ENCODE measurements at places on chromosomes 7 and 10.

- DNase-seq, result no peak
Measured at GRCh38 chr7:133331861-133332260, 79.0 kb downstream of the EXOC4 start.

DNA sequence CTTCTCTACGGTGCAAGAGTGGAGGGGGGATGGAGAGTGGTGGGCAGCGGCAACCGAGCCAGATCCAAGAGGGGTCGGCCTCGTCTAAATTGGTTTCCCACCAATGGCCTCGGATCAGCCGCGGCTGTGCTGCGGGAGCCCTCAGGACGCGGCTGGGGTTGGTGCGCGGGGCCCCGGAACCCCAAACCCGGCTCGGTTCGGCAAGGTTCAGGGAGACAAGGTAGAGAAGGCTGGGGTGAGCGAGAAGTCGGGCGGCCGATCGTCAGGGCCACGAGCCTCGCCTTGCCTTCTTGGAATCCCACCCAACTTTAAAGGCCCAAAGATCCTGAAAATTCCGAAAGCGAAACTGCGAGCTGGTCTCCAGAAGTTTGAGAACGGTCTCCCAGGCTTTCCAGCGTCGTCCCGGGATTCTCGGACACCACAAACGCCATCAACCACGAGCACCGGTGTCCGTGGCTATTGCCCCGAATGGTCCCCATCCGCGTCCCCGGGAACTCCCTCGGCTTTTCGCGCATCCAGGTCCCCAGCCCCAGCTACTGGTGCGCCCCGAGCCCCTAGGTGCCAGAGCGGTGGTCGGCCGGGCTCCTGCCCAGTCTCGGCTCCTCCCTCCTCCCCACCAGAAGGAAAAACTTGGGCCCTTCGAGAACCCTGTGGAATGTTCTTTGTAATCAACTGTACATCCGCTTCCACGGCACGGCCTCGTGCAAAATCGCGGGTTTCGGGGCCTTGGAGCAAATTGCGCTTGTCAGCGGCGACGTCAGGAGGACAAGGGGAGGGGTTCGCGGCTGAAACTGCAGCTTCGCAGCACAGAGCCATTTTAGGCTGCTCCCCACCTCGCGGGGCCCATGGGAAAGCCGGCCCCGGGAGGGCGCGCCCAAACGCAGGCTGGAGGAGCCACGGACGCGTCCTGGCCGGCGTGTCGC is 3.2 kb downstream of the SFMBT2 start:
- no peak for DNase-seq

- DNase-seq, result no peak
Measured at GRCh38 chr10:99573790-99574189, 41.0 kb downstream of the NKX2-3 start.

- no peak for DNase-seq
Measured at GRCh38 chr7:70571403-70571934, 560.5 kb upstream of the GALNT17 start.

GRCh38 chr10:87674943-87675342 is 15.3 kb downstream of the PAPSS2 start:
- DNase-seq, result no peak

DNA sequence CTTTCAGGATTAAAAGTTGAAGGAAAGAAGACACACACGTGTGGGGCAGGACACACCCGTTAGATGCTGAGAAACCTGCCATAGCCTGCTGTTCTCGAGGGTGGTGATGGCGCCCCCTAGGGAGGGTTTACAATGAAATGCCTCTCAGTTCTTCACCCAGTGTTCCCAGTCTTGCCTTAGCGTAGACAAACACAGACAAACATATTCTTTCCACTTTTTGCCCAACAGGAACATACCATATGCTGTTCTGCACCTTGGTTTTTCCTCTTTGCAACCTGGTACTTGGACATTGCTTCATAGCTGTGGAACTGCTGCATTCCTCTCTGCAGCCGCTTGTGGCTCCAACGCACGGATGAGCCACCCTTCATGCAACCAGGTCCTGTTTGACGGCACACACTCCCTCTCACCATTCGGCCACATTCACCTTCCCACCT is 23.3 kb upstream of the HSPA12A start:
- DNase-seq, result peak; percentile 51

GRCh38 chr10:72276421-72277339 is 3.0 kb downstream of the DDIT4 start:
- no peak for DNase-seq

GRCh38 chr10:124002391-124003069 is 90.9 kb downstream of the CHST15 start:
- peak; percentile 55 for DNase-seq
